ENCODE measurements at places on chromosomes 16 and 17. TPM values are rescaled to one million over a fixed set of nuclear protein-coding genes. Genes with fewer than 3 reads are reported as not detected.
A peak's percentile ranks its signal among the peaks of the same experiment; 100 is the strongest.

DNA sequence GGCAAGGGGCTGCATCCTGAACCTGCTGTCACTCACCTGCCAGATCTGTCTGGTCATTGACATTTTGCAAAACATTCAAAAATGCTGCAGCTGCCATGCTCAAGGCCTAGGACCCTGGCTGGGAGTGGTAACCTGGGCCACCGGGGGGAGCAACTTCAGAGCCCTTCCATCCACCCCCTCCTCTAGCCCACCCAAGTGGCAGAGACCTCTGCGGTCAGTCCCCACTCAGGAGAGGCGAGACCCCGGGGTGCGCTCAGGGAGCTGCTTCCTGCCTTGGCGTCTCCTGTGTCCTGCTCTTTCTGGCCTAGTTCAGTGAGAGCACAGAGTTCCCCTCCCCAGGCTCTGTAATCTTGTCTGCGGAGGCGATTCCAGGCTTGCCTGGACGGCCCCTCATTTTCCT lies 108.8 kb downstream of the CCDC182 start:
- no peak for DNase-seq

DNA sequence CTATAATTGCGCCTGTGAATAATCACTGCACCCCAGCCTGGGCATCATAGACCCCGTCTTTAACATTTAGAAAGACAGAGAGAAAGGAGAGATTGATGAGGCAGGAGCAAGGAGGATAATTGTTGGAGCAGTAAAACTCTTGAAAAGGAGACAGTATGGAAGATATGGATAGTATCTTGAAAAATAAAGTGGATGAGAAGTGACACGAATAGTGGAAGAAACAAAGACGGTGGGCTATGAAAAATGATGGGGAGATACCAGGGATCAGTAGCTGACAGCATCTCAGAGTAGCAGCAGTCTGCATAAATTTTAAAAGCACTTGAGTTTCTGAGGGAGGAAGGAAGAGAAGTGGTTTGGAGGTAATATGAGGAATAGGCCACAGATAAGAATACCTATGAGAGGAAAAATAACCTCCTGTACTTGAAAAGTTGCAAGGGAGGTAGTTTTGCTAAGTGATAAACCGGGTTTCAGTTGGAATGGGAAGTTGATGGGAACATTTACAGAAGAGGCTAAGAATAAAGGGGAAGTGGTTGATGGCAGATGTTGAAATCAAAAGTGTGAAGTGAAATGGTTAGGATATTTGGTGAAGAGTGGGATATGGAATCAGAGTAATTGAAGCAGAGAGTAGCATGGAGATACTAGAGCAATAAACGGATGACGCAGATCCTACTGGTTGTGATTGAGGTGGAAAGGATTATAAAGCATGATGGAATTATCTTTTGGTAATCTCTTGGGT lies 1.8 kb upstream of the PPM1D start:
- DNase-seq = no peak

- DNase-seq = no peak
Measured at GRCh38 chr16:31409433-31409832, 16.3 kb downstream of the ITGAD start.

- DNase-seq = no peak
Measured at GRCh38 chr16:85028685-85029407, 1.3 kb downstream of the KIAA0513 start.

DNA sequence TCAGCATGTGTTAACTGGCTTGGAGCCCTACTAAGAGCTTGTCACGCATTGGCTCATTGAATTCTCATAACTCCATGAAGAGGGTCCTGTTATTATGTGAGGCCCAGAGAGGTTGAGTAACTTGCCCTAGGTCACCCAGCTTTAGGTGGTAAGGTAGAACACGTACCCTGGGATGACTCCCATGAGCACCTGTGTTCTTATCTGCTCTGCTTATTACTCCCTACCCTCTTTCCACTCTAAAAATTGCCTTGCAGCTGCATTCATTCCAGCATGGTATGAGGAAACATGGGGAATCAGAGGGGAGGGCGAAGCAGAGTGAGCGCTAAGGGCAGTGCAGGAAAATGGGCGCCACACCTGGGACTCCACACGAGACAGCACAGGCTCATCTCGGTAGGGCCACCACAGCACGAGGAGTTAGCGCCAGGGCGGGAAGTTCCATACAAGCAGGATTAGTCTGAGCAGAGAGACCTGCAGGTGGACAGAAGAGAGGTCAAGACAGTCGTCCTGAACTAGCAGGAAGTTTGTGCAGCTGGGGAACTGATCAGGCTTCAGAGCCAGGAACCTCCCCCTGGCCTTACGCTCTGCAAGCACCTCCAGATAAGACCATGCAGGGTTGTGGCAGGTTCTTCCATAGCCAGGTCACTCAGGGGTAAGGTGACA lies 10.1 kb downstream of the COPZ2 start:
- DNase-seq = no peak

GRCh38 chr16:2520097-2520783 lies at the start of gene AMDHD2:
TSS of gene AMDHD2 (plus strand) at chr16:2520371. CDS start at chr16:2520459, 88 bp downstream.
- peak; percentile 76 for DNase-seq

DNA sequence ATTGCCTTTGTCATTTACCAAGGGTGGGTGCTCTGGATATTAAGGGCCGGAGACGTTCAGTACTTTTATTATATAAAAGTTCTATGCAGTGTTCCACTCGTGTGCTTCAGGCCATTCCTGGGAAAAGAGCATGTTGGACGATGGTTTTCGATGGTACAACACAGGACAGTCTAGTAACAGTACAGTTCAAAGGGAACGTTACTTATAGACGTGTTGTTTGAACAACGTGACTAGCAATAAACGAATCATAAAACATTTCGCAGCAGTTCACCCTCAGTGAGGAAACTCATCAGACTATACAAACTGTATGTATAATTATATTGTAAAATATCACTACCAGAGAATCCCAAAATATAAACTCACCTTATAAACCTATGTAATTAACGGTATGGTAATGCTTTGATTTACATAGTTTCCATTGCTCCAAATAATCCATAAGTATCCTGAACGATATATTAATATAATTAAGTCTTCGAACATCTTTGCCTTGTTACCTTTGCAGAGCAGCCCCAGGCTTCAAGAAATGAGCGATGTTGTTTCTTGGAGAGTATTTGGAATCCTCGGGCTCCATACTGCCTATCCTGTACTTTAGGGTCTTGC lies 589 bp downstream of the NMT1 start:
- no peak for DNase-seq

DNA sequence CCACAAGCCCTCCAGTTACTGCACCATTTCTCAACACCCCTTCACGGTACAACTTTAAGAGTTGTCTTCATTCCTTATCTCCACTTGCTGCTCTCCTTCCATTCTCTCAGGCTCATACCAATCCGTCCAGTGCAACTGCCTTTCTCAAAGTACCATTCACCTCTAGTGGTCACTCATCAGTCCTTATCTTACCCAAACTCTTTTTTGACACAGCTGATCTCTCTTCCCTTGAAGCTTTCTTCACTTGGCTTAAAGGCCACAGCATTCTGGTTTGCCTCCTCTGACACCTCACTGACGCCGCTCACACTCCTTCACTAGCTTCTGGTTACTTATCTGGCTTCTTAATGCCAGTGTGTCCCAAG lies 24.9 kb downstream of the UBE2G1 start:
- DNase-seq = no peak

- DNase-seq = peak; percentile 58
Measured at GRCh38 chr16:4293822-4294457, 21.1 kb upstream of the TFAP4 start.

- no peak for DNase-seq
Measured at GRCh38 chr16:85387171-85387507, 226.0 kb upstream of the GSE1 start.

PDF gene
- polyA plus RNA-seq = 2.5 TPM

MYADML2 gene
- 0.26 TPM for polyA plus RNA-seq

HYDIN gene
- 10.6 TPM for polyA plus RNA-seq
